ENCODE measurements at places on chromosomes 4 and X.
A peak's percentile ranks its signal among the peaks of the same experiment; 100 is the strongest.

DNA sequence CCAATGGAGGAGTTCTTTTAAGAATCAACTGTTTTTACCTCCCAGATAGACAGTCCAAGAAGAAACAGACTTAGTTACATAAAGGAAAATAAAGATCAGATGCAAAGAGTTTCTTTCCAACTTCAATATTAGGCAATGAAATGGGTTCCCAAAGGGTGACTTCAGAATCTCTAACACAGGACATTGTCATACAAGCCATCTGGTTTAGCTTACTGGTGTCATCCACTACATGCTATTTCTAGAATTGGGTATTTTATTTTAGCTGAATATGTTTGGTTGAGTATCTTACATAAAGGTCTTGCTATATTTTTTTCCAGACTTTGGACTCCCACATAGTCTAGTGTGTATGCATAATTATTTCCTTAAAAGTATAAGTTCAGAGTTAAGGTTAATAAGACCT is 162.1 kb upstream of the SLC7A11 start:
- no peak for DNase-seq

DNA sequence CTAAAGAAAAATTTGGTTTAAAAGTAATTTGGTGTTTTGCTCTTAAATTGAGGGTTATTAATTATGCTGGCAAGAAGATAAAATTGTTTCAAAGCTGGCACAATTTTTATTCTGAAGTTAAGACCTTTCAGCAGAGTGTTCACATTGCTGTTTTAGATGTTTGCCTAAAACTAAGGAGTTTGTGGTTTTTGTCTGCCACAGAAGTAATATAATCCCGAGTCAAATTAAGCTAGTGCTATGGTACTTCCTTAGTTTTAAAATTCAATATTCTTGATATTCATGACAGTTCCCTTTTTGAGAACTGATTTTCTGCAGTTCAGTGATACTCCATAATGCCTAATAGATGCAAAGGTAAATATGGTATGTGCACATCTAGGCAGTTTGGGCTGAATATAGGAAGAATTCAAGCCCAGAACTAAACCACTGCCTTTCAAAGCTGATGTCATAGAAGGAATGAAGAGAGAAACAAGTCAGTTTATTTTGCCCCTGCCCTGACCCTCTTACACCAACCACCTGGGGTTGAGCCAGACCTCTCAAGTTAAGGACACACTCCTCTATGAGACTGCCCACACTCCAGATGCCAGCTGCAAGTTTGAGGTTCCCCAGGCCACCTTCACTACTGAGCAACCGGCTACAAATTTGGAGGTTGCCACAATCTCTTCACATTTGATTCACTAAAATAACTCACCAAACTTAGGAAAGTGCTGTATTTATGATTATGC is 32.1 kb upstream of the VEGFC start:
- DNase-seq, result no peak

DNA sequence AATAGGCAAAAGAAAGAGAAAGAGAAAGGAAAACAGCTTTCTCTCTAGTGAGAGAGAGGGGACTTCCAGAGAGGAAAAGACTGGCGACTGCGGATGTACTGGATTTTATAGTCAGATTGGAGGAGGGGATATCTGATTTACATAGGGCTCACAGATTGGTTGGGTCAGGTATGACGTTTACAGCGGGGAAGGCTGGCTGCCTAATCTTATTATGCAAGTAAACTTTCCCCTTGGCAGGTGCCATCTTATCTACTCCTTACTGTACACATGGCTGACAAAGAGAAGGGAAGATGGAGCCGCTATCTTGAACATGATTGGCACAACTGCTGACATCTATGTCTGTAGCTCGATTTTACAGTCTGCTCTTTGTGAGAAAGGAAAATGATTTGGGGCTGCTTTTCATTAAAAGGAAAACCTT is 25.4 kb downstream of the RBPJ start:
- DNase-seq, result no peak

DNA sequence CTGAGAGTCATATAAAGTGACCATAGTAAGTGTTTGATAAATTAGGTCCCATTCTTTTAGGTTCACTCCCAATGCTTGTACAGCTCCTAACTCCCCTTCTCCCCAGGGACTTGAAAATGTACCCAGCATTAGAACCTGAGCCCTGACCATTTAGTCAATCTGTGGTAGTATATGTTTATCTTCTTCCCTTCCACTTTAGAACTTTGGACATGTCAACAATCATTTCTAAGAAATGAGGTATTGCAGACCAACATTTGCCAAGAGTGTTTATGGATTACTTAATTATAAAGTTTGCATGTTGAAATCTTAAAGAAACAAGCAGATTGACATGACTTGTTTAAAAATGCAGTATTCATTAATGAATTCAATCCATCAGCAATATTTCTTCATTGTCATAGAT is 26.0 kb downstream of the AFM start:
- DNase-seq, result no peak

DNA sequence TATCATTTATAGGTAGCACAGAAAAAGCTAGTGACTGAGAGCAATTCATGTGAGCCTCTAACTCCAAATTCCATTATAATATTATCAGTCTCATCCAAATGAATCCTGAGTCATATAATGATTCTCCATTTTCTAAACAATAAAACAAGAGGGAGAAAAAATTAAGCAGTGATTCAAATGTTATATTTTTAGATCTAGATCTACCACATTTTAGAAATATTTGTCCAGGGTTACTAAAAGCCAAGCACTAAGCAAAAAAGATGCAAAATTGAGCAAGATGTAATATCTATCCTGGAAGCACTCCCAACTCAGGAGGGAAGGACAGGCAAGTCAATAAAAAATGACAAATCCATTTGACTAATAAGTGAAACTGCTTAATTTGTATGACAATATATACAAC is 172.8 kb downstream of the FBXW7 start:
- no peak for DNase-seq

DNA sequence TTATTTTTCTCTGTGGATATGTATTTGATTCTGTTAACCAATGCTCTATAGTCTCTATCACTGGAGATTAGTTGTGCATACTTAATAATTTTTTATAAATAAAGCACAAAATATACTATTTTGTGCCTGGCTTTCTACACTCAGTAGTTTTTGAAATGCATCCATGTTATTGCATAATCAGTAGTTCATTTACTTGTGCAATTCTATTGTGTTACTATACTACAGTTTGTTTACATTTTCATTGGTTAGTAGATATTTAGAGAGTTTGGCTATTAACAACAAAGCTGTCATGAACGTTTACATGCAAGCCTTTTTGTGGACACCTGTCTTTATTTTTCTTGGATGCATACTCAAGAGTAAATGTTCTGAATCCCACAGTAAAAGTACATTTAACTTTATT is 265.0 kb upstream of the FAT4 start:
- no peak for DNase-seq

- peak; percentile 13 for DNase-seq
Observed at GRCh38 chr4:98055800-98056501, 87.3 kb downstream of the STPG2 start.

DNA sequence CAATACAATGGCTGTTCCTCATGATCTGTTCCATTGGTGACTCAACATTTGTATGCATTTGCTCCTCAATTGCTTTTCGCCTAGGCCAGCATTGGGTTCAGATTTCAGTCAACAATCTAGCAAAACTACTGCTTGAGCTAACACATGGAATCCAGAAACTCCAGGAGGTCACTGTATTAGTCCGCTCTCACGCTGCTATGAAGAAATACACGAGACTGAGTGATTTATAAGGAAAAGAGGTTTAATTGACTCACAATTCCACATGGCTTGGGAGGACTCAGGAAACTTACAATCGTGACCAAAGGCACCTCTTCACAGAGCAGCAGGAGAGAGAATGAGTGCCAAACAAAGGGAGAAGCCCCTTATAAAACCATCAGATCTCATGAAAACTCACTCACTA is 67.1 kb downstream of the RXFP1 start:
- no peak for DNase-seq

DNA sequence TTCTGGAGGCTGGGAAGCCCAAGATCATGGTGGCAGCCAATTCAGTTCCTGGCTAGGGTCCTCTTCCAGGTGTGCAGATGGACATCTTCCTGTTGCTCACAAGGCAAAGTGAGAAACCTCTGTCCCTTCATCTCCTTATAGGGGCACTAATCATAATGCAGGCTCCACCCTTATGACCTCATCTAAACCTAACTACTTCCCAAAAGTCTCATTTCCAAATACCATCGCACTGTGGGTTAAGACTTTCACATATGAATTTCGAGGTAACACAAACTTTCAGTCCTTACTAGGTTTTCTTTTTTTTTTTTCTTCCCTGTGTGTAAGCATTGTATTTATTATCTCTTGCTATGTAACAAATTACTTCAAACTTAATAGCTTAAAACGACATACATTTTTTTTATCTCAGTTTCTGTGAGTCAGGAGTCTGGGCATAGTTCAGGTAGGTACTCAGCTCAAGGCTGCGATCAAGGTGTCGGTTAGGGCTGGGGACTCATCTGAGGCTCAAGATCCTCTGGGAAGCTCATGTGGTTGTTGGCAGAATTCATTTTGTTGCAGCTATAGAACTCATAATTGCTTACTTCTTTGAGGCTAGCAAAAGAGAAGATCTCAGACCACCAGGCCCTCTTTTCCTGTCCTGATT is 204.7 kb upstream of the STK26 start:
- no peak for DNase-seq

- no peak for DNase-seq
Observed at GRCh38 chr4:8128100-8128856, 30.3 kb downstream of the ABLIM2 start.

- DNase-seq, result peak; percentile 20
Observed at GRCh38 chr4:38762560-38762959, 20.2 kb downstream of the TLR10 start.

GRCh38 chr4:113921089-113921794 is 58.2 kb downstream of the ARSJ start:
- no peak for DNase-seq

GRCh38 chrX:7198499-7198898 is 50.5 kb upstream of the PUDP start:
- DNase-seq, result no peak

- DNase-seq, result no peak
Observed at GRCh38 chr4:145090380-145090779, 7.6 kb downstream of the ANAPC10 start.

DNA sequence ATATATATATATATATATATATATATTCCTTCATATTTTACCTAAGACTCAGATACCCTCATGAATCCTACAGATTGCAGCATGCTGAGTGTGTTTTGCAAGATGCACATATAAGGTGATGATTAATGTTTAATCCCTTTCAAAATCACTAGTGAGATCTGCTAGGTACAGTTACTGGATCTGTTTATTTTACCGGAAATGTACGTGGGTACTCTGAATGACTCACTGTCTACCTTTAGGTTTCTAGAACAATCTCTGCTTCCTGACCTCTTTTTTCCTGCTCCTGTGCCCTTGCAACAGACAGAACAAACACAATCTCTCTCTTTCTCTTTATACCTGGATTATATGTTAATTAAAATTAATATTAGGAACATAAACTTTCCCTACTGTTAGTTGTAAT is 379.6 kb downstream of the FAM133A start:
- no peak for DNase-seq

DNA sequence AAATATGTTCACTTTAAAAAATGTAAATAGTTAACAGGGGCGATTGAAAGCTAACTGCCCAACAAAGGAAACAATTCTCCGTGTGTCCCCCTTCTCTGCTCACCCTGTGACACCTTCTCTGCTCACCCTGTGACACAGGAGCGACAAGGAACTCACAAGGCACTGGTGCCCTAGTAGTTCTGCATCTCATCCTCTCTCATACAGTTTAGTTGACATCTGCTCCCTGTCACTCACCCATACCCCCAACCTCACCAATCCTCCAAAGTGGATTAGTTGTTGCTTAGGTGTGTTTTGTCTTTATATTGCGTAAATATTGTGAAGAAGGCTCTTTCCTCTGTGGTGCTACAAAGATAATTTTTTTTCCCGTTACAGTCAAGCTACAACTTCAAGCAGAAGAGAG is 46.4 kb downstream of the NUDT6 start:
- no peak for DNase-seq

GRCh38 chr4:74267998-74268606 is 40.2 kb upstream of the EPGN start:
- no peak for DNase-seq

DNA sequence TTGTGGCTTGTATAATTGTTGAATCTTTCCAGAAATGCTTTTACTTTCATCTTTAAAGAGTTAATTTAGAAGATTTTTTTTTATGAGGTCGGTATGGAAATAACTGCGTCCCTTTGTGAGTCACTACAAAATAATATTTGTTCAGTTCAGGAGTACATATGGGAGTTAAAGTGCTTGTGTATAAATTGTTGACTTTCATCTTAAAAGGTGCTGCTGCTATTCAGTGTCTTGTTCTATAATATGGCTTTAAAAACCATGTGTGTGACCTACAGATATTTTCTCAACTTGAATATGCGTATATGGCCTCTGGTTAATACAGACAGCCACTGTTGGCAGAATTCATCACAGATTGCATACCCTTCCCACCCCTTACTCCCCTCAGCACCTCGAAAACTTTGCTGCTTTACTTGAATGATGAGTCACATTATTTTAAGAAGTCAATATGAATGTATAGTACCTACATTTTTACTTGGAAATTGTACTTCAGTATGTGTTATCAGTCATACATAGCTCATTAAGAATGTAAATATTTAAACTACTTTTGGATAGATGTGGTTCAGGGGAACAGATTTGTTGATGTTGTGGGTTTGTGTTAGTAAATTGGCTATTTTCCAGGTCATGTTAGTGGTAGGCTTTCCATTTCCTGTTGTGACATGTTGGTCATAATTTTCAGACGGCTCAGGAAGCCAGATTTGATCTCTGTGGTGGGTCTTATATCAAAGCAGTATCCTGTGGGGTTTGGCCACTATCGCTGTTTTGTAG is 1.5 kb downstream of the CLCN3 start:
- peak; percentile 60 for DNase-seq

DNA sequence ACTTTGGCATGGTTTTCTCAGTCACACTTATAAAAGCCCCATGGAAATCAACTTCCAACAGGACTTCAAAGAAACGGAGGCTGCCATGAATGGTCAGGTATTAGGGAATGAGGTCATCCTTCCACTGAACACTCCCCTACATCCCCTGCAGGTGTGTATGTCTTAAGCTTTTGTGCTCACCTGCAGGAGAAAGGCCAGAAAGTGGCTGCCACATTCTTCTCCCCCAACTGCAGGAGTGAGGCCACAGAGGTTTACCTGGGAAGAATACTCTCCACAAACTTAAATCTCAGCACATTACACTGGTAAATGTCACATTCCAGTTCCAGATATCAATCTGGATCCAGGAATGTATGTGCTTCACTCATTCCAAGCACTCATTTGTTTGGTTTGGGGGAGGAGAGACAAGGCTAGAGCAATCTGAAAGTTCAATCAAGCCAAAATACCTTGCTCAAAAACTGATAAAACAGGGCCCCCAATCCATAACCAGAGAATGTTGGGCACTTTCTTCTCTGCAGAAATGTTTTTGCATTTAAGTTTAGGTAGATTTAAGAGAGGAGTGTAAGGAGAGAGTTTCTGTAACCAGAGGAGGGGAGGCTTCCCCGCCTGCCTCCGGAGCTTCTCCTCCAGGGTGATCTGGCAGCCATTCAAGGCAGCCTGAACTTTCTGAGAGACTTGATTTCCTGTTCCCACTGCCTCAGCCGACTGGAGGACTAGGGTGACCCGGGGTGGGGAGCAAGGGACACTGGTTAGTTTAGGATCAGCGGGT is 15.4 kb downstream of the FAM9C start:
- DNase-seq, result no peak

GRCh38 chr4:159150821-159151390 is 48.0 kb downstream of the RAPGEF2 start:
- DNase-seq, result no peak

- DNase-seq, result no peak
Observed at GRCh38 chr4:151931563-151931962, 170.8 kb upstream of the GATB start.
